ENCODE measurements at places on chromosomes 6 and 20. TPM values are rescaled to one million over a fixed set of nuclear protein-coding genes. Genes with fewer than 3 reads are reported as not detected.
A peak's percentile ranks its signal among the peaks of the same experiment; 100 is the strongest.

PPIL6 gene
- total RNA-seq: 13.0 TPM

SDC4 gene
- total RNA-seq: 114 TPM

BPIFB2 gene
- total RNA-seq: not detected

MYLK4 gene
- total RNA-seq: 1.1 TPM

SMLR1 gene
- not detected for total RNA-seq

FNDC1 gene
- not detected for total RNA-seq

SLC22A7 gene
- total RNA-seq: not detected

FGD2 gene
- 0.50 TPM for total RNA-seq

GGTLC1 gene
- 0.43 TPM for total RNA-seq

SMOC2 gene
- total RNA-seq: not detected

PDE7B gene
- total RNA-seq: not detected

LY6G6D gene
- total RNA-seq: not detected

PCK1 gene
- total RNA-seq: not detected

- no peak for DNase-seq
These were observed 396.0 kb upstream of the BTBD3 start for GRCh38 chr20:11521476-11522365.

DNA sequence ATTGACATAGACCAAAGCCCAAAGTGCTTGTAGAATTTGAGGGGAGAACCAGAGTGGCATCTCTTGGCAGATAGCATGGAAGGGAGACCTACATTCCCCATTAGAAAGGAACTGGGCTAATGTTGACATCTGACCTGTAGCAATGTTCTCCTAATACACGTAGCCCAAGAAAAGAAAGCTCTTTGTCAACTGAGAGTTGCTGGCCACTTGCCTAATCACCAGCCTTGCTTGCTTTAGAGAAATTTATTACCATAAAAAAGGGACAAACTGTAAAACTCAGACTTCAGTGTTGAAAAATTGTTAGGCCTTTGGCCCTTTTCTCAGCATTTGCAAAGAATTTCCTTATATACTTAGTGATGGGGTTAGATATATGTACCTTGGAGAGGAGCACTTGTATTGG, 777.5 kb downstream of the MAFB start:
- DNase-seq: no peak

GRCh38 chr6:12772416-12772815, 55.8 kb downstream of the PHACTR1 start:
- no peak for DNase-seq

- peak; percentile 48 for DNase-seq
These were observed 15.9 kb downstream of the ADRM1 start for GRCh38 chr20:62318400-62319345.

DNA sequence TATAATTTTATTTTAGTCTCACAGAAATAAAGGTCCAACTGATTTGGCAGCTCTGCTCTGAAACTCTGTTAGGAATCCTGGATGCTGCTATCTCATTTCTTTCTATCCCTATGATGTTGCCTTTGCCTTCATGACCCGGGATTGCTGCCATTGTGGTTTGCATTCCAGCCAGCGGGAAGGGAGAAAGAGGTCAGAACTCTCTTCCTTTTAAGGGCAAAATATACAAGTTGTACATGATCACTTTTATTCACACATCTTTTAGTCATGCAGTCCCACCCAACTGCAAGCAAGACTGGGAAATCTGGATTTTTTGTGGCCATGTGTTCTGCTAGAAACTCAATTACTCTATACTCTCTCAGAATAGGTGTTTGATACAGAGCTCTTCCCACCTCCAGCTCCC, 263.1 kb upstream of the ZFP64 start:
- no peak for DNase-seq

- no peak for DNase-seq
These were observed 78.2 kb downstream of the ELOVL4 start for GRCh38 chr6:79869184-79869583.

GRCh38 chr6:39776581-39776980, 15.6 kb upstream of the DAAM2 start:
- no peak for DNase-seq

GRCh38 chr6:2862712-2863181, 21.1 kb upstream of the SERPINB1 start:
- DNase-seq: no peak

GRCh38 chr6:43943099-43943766, 173.2 kb downstream of the VEGFA start:
- DNase-seq: no peak

- no peak for DNase-seq
These were observed 58.3 kb downstream of the HNF4A start for GRCh38 chr20:44413575-44414345.

- no peak for DNase-seq
These were observed 262.3 kb downstream of the ADGB start for GRCh38 chr6:146861029-146861563.

- no peak for DNase-seq
These were observed 25.6 kb downstream of the BLTP3A start for GRCh38 chr6:34817446-34817845.

- DNase-seq: no peak
These were observed 36.5 kb downstream of the PPP1R16B start for GRCh38 chr20:38842026-38842425.

- no peak for DNase-seq
These were observed 259.9 kb upstream of the CNR1 start for GRCh38 chr6:88426005-88426404.

GRCh38 chr6:82251942-82252341, 4.4 kb upstream of the IBTK start:
- no peak for DNase-seq

GRCh38 chr6:104885518-104886043, 25.9 kb upstream of the HACE1 start:
- DNase-seq: no peak

- DNase-seq: no peak
These were observed at the start of gene NTSR1 for GRCh38 chr20:62708591-62709536. Gene NTSR1, plus strand, starts transcription at chr20:62708836. Its CDS starts 372 bp downstream, at chr20:62709208.

DNA sequence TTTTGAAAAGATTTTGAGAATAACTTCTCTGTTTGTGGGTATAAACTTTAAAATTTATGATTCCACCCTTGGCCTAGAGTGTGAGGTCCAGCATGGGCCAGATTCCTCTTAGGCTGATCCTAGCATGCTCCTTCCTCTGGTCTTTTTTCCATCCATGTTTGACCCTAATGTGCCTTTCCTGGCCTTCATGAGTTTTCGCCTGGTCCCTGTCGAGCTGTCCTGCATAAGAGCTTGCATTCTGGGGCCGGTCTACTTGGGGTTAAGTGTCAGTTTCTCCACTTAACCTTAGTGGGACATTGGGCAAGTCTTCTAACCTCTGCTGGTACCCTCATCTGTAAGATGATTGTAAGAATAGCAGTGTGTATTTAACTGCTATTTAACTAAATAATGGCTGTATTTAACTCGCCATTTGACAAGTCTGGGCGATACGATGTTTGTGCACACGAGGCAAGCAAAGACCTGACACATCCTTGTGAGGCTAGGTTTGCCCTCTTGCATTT, 40.7 kb upstream of the TAGAP start:
- DNase-seq: no peak

DNA sequence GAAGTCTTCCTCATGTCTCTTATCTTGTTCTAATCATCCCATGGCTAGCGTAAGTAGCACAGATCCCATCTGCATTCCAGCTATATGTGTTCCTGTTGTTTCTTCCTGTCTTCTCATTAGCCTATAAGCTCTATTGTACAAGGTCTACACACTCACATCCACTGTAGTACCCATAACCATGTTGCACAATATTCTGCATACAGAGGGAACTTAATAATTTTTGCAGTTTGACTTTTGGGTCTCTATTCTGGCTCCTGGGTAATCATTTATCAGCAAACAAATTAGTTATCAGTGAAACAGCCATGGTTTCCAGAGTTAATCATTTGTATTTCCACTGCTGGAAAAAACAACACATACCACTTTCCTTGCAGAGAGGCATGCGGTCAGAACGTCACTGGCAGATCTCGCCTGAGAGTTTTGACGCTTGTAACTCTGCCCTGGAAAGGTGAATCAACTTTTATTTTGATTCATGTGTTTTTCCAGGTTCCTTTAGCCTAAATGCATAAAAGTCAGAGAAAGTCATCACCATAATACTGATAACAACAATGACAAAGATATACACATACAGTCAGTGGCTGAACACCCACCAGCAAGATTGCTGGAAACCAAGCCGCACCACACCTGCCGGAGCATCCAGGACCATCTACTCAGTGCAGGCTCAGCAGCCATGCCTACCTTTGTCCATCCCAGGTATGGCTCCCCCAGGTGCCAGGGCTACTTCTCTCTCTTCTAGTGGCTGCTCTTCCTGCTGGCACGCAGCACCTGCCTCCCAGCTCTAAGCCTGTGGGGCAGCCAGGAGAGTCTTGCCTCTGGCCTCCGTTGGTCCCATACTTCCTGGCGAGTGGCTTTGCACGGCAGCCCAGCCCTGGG, 158.2 kb downstream of the QRSL1 start:
- no peak for DNase-seq

DNA sequence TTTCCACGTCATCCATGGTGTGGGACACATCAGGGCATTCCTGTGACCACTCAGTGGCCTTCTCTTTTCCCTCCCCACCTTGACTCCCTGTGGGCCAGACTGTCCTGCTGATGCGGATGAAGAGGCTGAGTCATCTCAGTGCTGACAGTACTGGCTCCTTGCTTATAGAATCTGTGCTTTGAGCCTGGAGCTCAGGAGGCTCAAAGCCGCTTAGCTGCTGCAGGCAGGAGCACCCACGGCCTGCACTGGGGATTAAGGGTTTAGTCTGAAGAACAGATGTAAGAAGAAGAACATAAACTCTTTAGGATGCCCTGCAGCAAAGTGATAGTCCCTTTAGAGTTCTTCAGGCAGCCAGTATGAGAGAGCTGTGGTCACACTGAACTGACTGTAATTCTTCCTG, 642.0 kb upstream of the CHD6 start:
- DNase-seq: no peak

GRCh38 chr20:39882806-39883205, 806.2 kb downstream of the MAFB start:
- no peak for DNase-seq

DNA sequence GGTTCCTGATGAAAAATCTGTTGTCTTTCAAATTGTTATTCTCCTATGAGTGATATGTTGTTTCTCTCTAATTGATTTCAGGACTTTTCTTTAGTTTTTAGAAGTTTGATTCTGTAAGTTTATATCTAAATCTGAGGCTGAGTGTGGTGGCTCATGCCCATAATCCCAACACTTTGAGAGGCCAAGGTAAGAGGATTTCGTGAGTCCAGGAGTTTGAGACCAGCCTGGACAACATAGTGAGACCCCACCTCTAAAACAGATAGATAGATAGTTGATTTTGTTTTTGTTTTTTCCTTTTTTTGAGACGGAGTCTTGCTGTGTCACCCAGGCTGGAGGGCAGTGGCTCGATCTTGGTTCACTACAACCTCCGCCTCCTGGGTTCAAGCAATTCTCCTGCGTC, 64.6 kb downstream of the PTPRA start:
- no peak for DNase-seq

DNA sequence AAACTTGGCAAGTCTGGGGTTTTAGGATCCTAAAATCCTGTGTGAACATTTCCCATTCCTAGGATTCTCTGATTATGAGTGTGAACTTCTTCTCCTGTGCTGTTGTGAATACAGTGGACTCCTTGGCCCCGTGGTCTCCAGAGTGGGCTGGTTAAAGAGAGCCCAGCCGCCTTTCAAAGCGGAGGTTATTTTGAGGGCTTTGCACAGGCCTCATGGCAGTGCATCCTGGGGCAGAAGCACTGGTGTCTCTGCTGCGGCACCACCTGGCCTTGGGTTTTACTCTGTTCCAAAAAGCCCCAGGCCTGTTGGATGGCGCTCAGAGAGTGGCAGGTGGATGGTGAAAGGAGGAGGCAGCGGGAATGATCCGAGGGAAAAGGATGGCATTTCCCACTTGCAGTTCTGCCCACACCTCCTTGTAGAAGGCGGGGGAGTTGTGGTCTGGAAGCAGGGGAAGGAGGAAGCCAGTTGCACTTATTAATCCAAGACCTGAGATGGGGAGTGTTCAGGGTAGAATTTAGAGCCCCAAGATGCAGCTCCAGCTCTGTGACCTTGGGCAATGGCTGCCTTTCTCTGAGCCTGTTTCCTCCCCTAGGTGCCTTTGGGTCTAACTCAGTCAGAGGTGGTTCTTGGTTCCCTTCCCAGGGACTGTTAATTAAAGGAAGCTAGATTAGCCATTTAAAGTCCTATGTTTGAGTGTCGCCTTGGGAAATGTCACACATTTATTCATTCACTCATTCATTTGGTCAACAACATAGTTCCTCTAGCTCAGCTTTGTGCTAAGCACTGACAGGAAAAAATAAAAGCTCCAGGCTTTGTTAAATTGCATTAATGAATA, 22.4 kb downstream of the MMP24 start:
- no peak for DNase-seq

DNA sequence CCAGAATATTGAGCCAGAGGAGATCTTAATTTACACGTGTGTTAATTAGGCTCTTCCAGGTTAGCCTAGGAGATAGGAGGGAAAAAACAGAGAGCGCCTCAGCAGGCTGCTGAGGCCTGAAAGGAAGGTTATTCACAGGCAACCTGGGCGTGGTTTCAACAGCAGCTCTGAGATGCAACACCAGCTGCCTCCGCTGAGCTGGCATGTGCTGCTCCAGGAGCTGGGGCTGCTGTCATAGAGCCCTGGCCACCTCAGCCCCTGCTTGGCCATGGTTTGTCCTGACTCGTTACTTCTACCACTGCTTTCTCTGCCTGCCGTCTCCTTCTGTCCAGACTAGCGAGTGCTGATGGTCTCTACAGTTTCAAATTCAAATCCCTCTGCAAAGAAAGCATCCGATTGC, 32.4 kb upstream of the RPP40 start:
- peak; percentile 32 for DNase-seq

DNA sequence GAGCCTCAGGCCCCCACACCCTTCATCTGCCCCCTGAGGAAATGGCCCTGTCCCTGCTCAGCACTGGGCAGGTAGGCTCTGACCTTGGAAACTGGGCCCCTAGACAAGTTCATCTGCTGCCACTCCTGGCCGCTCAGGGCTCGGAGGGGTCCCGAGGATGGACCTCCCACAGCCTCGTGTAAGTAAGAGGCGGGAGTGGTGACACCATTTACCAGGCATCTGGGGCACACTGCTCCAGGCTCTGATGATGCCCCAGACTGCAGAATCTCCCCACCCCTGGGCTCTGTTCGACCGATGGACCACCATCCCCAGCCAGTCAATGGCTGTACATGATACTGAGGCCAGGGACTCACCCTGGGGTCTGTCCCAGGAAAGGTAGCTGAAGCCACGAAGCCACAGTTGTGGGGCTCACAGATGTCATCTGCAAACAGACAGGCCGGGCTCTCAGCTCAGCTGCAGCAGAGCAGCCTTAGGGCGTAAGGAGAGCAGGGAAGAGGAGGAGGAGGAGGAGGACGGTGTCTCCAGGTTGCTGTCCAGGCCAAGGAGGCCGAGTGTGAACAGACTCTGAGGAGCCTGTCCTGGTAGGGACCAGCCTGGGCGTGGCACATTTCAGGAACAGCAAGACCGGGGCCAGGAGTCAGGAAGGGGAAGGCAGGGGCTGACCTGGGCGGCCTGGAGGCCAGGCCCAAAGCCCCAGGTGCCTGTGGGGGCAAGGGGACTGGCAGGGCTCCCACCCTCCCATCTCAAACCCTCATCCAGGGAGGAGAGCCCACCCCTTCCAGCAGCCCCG, 300.4 kb downstream of the TAF4 start:
- DNase-seq: peak; percentile 12

DNA sequence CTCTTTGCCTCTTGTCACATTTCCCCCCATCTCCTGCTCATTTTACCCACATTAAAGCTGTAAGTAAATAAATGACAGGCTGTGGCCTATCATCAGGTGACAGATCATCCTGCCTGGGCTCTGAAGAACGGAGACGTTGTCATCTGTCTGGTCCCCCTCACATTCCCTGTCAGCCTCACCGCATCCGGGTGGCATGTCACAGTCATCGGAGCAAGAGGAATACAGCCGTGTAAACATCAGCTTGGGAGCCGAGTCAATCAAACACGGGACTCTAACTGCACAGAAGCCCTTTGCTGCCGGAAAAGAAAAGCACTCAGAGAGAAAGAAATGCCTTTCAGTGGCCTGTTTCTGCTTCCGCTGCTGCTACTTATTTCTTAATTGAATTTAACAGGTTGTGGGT, 371.9 kb upstream of the ID4 start:
- no peak for DNase-seq
